ENCODE measurements at places on chromosomes 7 and 10.

DNA sequence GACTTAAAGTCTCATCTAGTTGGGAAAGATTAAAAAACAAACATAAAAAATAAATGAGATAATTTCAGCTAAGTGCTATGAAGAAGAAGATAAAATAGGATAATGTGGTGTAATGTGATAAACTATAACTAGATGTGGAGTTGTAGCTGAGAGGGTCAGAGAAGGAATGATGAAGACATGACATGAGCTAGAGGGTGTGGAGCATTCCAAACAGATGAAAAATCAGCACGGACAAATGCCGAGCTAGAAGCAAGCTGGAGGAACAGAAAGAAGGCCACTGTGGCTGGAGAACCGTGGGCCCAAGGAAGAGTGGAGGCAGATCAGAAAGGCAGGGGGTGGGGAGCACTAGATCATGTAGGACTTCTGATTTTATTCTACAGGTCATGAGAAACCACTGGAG lies 70.6 kb downstream of the CDK6 start:
- peak; percentile 59 for DNase-seq

GRCh38 chr10:3748484-3748883 lies 36.5 kb downstream of the KLF6 start:
- DNase-seq = no peak

GRCh38 chr10:86979977-86980448 lies 11.7 kb downstream of the ADIRF start:
- DNase-seq = no peak

DNA sequence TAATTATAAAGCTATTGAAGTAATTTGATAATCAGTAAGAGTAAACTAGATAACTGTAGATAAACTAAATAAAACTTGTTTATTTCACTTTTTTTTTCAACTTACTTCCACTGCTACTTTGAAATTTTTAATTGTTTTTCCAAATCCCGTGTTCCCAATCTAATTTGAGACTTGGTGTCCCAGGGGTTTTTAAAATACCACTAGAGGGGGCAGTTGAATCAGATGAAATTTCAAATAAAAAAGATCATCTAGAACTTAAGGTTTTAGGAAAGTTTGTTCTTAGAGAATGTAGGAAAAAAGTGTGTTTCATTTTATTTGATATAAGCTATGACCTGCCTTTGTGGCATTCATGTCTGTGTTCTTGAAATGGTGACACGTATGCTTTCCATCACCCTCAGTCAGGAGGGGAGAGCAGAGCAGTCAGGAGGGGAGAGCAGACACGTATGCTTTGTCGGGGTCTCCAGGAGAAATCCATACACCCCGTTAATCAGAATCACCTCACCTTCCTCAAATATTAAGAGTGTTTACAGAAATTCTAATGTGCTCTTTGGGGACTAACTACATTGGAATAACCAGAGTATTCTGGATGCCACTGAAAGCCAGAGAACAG lies 49.9 kb downstream of the C10orf67 start:
- no peak for DNase-seq

DNA sequence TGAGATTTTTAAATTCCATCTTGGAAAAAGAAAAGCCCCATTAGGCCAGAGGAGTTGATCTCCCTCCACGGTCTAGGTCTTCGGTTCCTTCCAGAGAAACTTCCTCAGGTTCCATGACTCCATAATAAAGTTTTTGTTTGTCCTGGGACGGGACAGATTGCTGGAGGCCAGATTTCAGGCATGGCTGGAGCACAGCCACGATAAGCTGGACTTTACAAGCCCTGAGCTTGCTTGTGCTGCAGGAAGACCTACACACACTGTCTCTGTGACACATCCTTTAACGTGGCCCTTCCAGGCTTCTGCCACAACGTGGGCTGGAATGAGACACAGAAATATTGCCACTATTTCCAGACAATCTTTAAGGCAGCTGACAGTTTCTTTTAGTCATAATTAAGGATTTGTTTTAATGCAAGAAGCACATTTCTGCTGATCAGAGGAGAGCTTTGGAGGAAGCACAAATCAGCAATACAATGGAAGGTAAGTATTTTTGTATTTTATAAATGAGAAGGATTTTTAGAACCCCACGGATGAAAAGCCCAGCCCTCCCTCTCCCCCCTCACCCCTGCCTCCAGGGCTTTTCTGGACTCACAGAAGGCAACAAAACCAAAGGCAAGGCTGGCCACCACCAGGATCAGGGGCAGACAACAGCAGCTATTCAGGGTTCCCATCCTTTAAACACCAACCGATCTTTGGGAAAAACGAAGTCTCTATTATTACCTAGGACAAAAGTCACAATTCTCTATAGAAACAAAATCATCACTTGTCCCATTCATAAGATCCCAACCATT lies 6.5 kb downstream of the CTBP2 start:
- no peak for DNase-seq

- DNase-seq = no peak
These were observed 55.7 kb upstream of the MKX start for GRCh38 chr10:27801171-27801785.

DNA sequence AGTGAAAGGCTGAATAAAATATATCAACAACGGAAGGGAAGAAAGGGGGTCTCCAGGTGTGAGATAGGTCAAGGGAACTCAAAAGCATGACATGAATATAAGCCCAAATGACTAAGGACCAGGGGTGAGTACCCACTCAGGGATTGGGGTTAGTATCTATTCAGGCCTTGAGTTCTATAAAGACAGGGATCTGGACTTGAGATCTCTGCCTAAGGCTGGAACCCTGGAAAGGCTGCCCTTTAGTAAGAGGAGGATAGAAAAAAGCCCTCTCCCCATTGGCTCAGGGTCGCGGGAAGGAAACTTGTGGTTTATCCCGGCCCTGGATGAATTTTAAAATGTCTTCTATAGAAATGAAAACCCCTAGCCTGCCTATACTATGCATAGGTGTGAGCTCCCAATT lies 2.4 kb upstream of the ITPRIP start:
- DNase-seq = no peak

DNA sequence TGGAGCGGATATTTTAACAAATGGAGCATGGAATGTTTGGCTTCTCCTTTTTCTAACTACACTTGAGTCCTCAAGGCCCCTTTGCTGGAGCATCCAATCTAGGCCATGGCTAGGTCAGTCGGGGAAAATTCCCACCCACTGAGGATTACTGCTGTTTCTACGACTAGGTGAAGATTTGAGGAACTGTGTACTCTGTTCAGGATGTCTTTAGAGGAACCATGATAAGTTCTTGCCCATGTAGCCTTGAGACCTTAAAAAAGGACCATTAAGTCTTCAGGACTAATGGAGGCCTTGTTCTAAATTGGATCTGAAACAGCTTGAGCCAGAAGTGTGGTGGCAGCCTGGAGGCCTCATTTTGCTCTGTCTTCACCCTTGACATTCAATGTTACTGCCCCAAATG lies 6.2 kb downstream of the AGK start:
- no peak for DNase-seq

- no peak for DNase-seq
These were observed 269.9 kb upstream of the MKLN1 start for GRCh38 chr7:131057794-131058070.

DNA sequence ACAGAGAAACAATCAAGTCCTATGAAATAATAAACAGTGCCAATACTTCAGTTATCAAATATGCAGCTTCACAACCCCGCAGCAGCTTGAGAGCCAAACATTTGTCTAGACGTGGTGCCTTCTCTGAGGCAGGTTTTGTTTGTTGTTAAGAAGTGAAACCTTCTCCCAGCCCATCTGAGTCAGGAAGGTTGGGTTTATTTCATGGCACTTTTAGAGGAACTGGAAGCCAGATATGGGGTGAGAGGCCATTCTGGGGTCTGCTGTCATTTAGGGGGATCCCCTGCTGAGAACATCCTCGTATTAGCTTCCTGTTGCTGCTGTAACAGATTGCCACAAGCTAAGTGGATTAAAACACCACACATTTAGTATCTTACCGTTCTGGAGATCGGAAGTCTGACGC lies 113.6 kb downstream of the GRK5 start:
- DNase-seq = no peak

DNA sequence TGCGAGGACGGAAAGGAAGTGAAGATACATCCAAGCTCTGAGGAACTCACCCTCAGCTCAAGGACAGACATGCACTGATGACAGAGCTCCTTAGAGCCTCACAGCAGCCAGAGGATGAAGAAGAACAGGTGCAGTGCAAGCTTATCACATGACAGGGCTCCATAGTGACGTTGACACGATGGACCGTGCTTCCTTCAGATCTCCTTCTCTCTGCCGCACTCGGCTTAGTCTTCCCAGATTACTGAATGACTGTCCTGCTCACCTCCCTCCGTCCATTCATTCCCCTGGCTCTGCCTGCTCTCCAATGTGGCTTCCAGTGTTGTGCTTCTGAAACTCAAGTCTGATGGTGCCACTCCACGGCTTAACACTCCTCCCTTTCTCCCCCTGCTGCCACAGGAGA lies 161.5 kb upstream of the PFKP start:
- DNase-seq = no peak

DNA sequence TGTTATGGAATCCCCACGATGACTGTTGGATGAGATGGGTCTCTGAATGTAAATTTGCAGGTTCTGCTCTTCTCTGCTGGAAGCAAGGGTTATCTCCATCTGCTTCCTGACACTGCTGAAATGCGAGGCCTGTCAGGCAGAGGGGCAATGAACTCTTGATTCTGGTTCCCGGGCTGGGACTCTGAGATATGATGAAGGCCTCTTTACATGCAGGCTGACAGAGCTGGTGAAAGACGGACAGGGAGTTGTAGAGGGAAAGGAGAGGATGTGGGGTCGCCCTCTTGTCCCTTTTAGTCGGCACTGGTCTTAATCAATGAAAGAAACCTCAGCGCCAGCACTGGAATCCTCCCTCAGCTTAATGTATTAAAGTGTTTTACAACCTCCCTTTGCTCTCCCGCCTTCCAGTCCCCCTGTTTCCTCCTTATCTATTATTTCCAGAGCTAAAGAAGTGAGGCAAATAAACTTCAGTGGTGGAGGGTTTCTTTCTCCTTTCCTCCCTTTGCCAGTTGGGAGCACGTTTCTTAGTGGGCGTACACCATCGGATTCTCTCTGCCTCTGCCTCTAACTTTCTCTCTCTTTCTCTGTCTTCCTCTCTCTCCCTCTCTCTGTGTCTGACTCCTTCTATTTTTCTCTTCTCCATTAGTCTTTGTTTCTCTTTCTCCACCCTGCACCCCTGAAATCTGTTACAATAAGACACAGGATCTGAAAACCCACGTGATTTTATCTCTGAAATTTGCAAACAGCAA lies 145.6 kb downstream of the BAMBI start:
- DNase-seq = no peak

DNA sequence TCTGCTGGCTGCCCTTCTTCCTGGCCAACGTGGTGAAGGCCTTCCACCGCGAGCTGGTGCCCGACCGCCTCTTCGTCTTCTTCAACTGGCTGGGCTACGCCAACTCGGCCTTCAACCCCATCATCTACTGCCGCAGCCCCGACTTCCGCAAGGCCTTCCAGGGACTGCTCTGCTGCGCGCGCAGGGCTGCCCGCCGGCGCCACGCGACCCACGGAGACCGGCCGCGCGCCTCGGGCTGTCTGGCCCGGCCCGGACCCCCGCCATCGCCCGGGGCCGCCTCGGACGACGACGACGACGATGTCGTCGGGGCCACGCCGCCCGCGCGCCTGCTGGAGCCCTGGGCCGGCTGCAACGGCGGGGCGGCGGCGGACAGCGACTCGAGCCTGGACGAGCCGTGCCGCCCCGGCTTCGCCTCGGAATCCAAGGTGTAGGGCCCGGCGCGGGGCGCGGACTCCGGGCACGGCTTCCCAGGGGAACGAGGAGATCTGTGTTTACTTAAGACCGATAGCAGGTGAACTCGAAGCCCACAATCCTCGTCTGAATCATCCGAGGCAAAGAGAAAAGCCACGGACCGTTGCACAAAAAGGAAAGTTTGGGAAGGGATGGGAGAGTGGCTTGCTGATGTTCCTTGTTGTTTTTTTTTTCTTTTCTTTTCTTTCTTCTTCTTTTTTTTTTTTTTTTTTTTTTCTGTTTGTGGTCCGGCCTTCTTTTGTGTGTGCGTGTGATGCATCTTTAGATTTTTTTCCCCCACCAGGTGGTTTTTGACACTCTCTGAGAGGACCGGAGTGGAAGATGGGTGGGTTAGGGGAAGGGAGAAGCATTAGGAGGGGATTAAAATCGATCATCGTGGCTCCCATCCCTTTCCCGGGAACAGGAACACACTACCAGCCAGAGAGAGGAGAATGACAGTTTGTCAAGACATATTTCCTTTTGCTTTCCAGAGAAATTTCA lies 1.7 kb downstream of the ADRB1 start:
- no peak for DNase-seq

- no peak for DNase-seq
These were observed 39.7 kb downstream of the ARID5B start for GRCh38 chr10:61941202-61941681.

DNA sequence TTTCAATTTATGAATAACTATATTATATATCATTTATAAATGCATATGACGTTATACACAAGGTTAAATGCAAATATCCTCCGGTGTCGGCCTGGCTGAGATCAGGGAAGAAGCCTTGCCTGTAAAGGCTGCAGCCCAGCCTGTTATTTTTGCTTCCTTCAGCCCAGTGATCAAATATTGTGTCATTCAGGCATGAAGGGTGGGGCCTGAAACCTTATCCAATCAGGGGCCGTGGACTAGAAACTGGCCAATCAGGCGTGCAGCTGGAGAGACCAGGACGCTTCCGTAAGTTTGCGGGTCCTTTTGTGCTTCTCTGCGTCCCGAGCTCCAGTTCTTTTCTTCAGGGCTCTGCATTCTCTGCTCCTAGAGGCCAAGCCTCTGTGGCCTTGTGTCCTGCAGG lies at the start of gene ZNF722:
TSS of gene ZNF722 (plus strand) at position 301 of the 400 bp plus-strand sequence. CDS start 113 bp downstream, outside the sequence.
- no peak for DNase-seq

DNA sequence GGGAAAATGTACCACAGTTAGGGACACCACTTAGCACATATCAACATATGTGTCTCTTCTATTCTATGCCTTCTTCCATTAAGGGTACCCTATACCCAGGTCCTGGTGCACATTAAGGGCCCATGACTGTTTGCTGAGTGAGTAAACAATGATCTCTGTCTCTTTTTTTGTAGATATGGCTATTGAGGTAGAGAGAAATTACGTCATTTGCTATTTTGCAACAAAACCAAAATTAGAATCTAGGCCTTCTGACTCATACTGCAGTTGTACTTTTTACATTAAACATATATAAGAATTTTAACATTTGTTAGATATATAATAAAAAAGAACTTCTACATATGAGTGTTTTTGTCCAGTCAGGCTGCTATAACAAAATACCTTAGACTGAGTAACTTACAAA lies 683.2 kb upstream of the LRRN3 start:
- no peak for DNase-seq

GRCh38 chr7:7257899-7258692 lies 75.8 kb downstream of the C1GALT1 start:
- DNase-seq = no peak

DNA sequence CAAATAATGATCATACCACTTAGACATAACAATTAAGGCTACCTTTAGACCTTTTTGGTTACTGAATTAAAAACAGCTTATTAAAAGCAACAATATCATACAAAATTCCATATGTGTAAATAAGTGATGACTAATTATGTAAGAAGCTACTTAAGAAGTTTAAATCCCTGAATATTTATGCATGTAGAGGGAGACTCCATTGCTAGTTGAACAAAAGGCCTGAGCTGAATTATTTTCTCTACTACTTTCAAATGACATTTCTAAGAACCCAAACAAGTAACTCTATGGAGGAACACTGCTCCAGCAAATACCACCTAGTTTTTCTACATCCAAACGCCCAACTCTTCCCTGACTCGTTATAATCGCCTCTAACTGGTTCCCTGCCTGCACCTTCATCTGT lies 31.5 kb downstream of the EPC1 start:
- DNase-seq = no peak
